Activated gamma-delta T cell (primary cell): ENCODE measurements at places on chromosomes 1 and 21.

GRCh38 chr1:208015255-208015654, 104.3 kb upstream of the CD34 start:
- no peak for DNase-seq

- no peak for DNase-seq
These were observed 45.9 kb downstream of the TRIM11 start for GRCh38 chr1:228360533-228361313.

- no peak for DNase-seq
These were observed 41.7 kb downstream of the USP48 start for GRCh38 chr1:21741206-21741605.

- no peak for DNase-seq
These were observed 54.5 kb upstream of the PLXNA2 start for GRCh38 chr1:208298593-208299269.

DNA sequence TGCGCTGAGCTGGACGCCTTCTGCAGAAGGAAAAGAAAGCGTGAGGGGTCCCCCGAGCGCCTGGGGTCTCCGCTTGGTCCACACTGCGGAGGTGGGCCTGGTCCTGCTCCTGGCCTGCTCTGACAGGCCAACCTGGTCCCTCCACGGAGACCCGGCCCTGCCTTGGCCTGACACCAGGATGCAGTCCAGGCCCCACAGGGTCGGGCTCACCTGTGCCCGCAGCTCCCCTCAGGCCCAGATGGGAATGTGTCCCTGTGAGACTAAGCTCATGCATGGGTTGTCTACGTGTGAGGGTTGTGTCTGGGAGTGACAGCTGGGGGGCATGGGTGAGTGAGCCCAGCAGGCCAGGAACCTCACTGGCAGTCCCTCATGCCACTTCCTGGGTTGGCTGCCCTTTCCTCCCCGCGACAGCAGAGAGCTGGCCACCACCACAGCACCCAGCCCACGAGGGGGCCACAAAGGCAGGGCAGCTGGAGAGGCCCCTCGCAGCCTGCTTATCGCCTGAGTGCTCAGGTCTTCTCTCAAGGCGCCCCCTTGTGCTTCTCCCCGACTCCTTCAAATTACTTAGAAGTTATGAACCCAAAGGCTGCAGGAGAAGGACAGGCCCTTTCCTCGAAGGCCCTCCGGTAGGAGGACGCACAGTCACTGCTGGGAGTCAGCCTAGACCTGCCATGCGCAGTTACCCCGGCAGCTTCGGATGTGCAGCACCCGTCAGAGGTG, 41.1 kb downstream of the SLC45A1 start:
- no peak for DNase-seq

- DNase-seq = no peak
These were observed 18.3 kb downstream of the IFI44 start for GRCh38 chr1:78667939-78668338.

DNA sequence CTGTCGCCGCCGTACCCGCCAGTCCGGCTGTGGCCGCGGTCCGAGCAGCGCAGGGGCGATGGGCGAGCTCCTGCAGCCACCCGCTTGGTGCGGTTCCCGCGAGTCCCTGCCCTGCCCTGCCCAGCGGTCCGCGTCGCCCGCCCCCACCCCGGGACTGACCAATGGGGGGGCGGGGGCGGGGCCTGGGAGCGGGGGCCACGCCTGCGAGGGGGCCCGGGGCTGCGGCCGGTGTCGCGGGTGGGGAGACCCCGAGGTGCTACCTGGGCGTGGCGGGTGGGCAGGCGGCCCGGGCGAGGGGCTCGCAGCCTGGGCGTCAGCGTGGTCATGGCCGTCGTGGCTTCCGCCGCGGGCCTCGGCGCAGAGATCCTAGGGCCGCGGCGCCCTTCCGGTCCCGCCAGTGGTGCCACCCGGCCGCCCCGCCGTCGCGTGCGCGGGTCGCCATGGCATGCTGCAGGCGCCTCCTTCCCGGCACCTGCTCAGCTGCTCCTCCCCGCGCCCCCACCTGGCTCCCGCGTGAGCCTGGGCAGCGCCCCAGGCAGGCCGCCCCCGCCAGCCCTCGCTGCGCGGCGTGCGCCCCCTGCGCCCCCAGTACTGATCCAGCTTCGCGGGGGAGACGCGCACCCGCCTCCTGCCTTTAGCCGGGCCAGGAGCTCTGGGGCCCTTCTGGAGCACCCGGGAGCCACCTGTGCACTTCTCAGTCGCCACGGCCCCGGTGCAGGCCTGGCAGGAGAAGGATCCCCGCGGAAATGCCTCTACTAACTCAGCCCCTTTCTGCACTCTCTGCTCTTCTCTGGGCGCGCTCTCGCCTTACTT, at the start of gene BMP8B:
Gene BMP8B, minus strand, starts transcription at position 108 of the 813 bp plus-strand sequence. CDS start 380 bp downstream, outside the sequence.
- peak; percentile 56 for DNase-seq

DNA sequence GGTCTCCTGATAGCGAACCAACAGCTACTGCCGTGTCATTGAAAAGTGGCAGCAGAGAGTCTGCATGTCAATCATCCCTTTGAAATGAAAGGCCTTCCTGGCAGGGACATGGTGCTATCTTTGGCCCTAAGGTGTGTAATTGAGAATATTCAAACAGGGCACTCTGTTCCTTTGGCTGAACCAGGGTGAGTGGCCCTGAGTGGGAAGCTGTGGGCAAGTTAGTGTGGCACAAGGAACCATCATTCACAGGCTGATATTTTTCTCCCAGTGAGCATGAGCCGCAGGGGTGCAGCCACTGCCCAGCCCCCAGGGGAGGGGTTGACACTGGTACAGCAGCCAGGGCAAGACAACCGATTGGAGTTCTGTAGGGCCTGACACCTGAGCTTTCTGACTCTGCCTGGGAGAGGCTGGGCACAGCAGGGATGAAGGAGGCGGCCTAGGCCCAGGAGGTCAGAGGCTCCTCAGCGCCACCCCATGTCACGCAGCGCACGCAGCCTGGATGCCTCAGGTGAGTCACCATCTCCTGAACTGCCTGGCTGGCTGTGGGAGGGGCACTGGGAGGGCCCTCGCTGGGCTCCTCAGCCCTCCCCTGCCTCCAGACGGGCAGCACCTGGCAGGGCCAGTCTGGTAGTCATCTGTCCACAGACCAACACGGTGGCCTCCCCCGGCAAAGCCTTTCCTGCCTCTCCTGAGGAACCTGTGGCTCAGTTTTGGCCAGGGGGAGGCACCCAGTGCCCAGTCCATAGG, 13.2 kb downstream of the QSOX1 start:
- no peak for DNase-seq

- no peak for DNase-seq
These were observed 1.9 kb upstream of the BRINP3 start for GRCh38 chr1:190479516-190479915.

- no peak for DNase-seq
These were observed 135.5 kb downstream of the ESRRG start for GRCh38 chr1:216587715-216588114.

- DNase-seq = no peak
These were observed 574.7 kb upstream of the ADGRL2 start for GRCh38 chr1:81225789-81226602.
